ENCODE measurements at places on chromosomes 6 and 20. TPM values are rescaled to one million over a fixed set of nuclear protein-coding genes. Genes with fewer than 3 reads are reported as not detected.

TEAD3 gene
- total RNA-seq, result 7.9 TPM

ADGB gene
- total RNA-seq, result not detected

ECT2L gene
- not detected for total RNA-seq

ENPP1 gene
- 1.3 TPM for total RNA-seq

RIMS1 gene
- not detected for total RNA-seq

ADGRB3 gene
- total RNA-seq, result not detected

TTPAL gene
- total RNA-seq, result 13.6 TPM

GABRR1 gene
- total RNA-seq, result not detected

CGA gene
- total RNA-seq, result 0.23 TPM

BANF2 gene
- total RNA-seq, result not detected

RPS6KA2 gene
- total RNA-seq, result 0.26 TPM

MYH7B gene
- not detected for total RNA-seq

PRL gene
- not detected for total RNA-seq

METTL24 gene
- total RNA-seq, result not detected

WFDC10A gene
- total RNA-seq, result not detected

TBX18 gene
- 14.9 TPM for total RNA-seq

FAM83C gene
- total RNA-seq, result 0.06 TPM

MYLK2 gene
- total RNA-seq, result 0.27 TPM

PRKN gene
- total RNA-seq, result not detected

GSTA3 gene
- total RNA-seq, result not detected

RNF144B gene
- 0.41 TPM for total RNA-seq

NNAT gene
- not detected for total RNA-seq

CNPY3 gene
- total RNA-seq, result 42.7 TPM

GRM4 gene
- 0.21 TPM for total RNA-seq

TGM2 gene
- total RNA-seq, result 343 TPM

RSPO4 gene
- total RNA-seq, result not detected

TAGAP gene
- total RNA-seq, result not detected

INSM1 gene
- not detected for total RNA-seq

GATA5 gene
- total RNA-seq, result 0.75 TPM

OPN5 gene
- total RNA-seq, result not detected

FILIP1 gene
- total RNA-seq, result 0.32 TPM

RUNX2 gene
- 1.2 TPM for total RNA-seq

TAAR1 gene
- not detected for total RNA-seq

STMN3 gene
- total RNA-seq, result 7.7 TPM

FGD2 gene
- total RNA-seq, result 0.08 TPM

AIF1 gene
- not detected for total RNA-seq

SUPT3H gene
- total RNA-seq, result 3.9 TPM

WFDC10B gene
- not detected for total RNA-seq

SLC35B2 gene
- total RNA-seq, result 49.1 TPM

ACSS1 gene
- total RNA-seq, result 15.7 TPM

THEMIS gene
- not detected for total RNA-seq

TMEM244 gene
- total RNA-seq, result not detected

KIF16B gene
- 14.7 TPM for total RNA-seq

HEY2 gene
- total RNA-seq, result not detected

Data from A549 treated with Mapracorat at 1 μM for 4 hours (cell line).